Renal pelvis (tissue), 12 donors: ENCODE measurements at places on chromosomes 4 and X. TPM values are rescaled to one million over a fixed set of nuclear protein-coding genes. Genes with fewer than 3 reads are reported as not detected.

- DNase-seq = no peak
Observed at GRCh38 chr4:76767983-76768382, 130.0 kb downstream of the SOWAHB start.

- no peak for DNase-seq
Observed at GRCh38 chr4:74098427-74098994, 484 bp downstream of the CXCL2 start.

DNA sequence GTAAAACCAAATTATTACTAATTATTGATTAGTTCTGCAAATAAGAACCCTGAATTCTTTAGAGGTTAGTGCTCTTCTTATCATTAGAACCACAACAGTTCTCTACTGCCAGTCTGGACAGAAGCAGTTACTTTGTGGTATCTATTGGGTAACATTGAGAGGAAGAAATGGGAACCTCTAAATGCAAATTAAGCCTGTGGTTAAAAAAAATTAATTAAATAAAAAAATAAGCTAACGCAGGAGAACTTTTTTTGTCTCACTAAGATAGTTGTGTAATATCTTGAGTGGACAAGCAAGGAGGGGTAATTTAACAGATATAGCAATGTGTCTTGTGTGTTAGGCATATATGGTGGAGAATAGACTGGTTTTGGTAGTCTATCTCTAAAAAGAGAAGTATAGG, 32.9 kb upstream of the TET2 start:
- no peak for DNase-seq

The DUSP9 gene
- polyA plus RNA-seq = 47.5 TPM

The CXorf65 gene
- polyA plus RNA-seq = not detected
